PC-9 (cell line): ENCODE measurements at places on chromosomes 16 and 17.

- DNase-seq: no peak
Measured at GRCh38 chr17:77246110-77247047, 105.6 kb downstream of the SEC14L1 start.

- DNase-seq: peak; percentile 70
Measured at GRCh38 chr16:10950393-10950792, 6.0 kb downstream of the CLEC16A start.

DNA sequence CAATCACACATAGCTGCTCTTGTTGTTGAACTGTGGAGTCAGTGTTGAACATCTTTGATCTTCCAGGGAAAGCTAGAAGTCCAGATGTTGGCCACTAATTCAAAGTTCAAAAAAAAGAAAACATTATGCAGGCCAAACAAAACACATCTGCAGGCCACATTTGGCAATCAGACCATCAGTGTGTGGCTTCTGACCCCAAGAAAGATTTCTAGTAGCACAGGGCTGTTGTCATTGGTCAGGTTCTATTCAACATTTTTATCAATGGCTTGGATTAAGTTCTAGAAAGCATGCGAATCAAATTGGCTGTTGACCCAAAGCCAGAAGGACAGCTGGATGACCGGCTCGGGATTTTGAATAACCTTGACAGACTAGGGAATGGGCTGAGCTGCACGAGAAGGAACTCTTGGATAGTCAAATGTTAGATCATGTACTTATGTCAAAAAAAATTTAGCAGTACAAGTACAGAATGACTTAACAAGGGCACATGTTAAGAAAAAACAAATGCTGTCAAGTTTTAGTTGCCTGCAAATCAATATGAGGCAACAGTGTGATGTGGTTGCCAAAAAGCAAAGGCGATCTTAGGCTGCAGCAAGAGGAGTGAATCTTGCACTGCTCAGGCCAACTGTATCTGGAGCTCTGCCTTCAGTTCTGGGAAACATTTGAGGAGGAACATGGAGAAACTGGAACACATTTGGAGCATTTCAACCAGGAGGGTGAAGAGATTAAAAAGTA, 187.6 kb downstream of the RGS9 start:
- no peak for DNase-seq

DNA sequence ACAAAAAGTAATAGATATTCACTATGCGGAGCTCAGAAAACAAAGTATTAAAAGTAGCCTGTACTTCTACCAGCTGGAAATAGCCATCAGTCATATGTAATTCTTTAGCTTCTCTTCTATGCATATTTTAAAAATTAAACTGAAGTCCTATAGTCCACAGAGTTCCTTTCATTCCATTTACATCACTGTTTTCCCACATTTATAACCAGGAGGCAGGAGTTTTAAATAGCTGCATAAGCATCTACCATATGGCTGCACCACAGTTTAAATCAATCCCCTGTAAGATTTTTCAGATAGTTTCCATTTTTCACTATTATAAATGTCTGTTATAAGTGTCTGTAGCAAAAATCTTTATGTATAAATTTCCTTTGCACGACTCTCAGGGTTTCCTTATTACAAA, 45.1 kb downstream of the ZFHX3 start:
- no peak for DNase-seq

- no peak for DNase-seq
Measured at GRCh38 chr16:89952551-89952950, 4.0 kb downstream of the DEF8 start.

DNA sequence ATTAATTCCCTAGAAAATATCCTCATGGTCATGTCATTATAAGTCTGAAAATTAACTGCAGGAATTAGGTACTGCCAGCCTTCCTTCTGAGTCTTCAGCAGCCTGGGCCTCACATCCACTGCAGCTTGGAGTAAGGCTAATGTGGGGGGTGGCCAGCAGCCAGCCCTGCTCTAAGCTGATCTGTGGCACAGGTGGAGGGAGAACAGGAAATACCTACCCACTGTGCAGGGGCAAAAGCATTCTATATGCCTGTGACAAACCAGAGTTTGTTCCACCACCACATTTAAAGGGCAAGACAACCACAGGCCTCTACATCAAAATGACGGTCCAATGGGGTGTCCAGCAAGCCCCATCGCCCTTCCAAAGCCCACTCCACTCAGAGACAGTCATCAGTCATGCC, 9.4 kb downstream of the NPRL3 start:
- no peak for DNase-seq

GRCh38 chr16:84043486-84044117, 1.0 kb upstream of the SLC38A8 start:
- DNase-seq: no peak

- no peak for DNase-seq
Measured at GRCh38 chr17:82328141-82328993, 5.2 kb downstream of the SECTM1 start.

GRCh38 chr16:120756-121155, 17.7 kb downstream of the NPRL3 start:
- DNase-seq: no peak

DNA sequence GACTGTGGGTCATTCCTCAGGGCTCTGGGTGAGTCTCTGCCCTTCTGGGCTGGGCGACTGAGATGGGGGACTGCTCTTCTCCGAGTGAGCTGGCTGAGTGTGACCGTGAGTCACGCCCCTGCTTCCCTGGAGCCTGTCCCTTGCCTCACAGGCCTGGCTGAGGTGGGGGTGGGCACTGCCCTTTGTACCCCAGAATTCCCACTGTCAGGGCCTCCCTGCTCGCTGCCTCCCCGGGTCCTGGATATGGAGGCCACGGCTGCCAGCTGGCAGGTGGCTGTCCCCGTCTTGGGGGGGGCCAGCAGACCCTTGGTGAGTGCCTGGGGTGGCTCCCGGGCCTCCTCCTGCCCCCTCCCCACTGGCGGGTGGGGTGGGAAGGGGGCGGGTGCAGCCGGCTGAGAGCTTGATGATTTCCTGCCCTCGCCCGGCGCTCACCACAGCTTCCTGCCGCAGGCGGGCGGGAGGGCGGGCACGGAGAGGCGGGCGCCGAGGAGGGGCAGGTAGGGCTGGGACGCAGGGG, at the start of gene LAT:
TSS of gene LAT (plus strand) at position 434 of the 517 bp plus-strand sequence. CDS start 366 bp downstream, outside the sequence.
- no peak for DNase-seq

DNA sequence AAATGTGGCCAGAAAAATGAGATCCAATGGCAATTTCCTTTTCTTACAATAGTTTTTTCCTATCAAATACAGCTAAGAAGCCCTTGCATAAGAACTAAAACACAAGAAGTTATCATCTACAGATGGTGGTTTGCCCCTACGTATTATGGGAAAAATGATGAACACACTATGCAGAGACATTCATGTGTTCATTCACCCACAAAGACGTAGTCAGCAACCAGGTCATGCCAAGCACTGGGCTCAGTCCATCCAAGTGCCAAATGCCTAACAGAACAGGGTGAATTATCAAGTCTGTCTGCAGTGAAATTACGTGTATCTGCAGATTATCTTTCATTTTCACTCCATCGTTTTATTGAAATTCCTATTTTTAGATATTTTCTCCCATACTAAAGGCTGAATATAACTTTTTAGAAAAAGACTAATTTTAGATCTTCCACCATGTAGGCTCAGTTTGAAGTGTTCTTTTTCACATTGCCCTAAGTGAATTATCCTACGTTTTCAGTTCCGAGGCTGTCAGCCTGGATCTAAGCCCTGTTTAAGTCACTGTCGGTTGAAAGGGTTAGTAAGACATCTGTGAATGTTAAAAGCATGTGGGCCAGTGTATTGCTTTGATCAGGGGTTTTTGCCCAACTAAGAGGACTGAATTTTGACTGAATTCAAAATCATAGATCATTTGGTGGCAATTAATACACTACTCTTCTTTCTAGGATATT, 78.1 kb upstream of the DHX40 start:
- DNase-seq: no peak

- no peak for DNase-seq
Measured at GRCh38 chr17:76404976-76405563, 20.7 kb downstream of the SPHK1 start.

- no peak for DNase-seq
Measured at GRCh38 chr16:19485611-19486010, 36.3 kb downstream of the GDE1 start.

DNA sequence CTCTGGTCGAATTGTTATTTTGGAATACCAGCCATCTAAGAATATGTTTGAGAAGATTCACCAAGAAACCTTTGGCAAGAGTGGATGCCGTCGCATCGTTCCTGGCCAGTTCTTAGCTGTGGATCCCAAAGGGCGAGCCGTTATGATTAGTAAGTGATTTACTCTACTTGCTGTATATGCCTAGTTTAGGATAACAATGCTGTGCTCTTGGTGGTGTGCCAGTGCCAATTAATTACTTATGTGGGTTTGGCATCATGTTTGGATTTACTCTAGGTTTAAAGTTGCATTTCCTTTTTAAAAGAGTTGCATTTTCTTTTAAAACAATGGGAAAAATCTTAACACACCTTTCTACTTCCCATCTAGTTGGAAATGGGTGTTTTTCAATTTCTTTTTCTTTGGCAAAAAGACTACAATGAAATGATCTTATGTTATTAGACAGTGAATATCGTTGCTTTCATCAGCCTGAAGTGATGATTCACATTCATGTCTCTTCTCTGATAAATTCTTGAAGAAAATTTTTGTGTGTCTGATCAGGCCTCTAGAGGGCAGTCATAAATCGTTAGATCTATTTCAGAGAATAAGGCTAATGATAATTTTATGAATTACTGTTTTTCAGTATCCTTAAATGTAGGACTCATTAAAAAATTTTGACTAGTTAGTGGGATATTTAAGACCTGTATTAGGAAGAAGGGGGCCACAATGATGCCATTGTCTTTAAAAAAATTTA, 5.6 kb downstream of the SF3B3 start:
- peak; percentile 63 for DNase-seq

DNA sequence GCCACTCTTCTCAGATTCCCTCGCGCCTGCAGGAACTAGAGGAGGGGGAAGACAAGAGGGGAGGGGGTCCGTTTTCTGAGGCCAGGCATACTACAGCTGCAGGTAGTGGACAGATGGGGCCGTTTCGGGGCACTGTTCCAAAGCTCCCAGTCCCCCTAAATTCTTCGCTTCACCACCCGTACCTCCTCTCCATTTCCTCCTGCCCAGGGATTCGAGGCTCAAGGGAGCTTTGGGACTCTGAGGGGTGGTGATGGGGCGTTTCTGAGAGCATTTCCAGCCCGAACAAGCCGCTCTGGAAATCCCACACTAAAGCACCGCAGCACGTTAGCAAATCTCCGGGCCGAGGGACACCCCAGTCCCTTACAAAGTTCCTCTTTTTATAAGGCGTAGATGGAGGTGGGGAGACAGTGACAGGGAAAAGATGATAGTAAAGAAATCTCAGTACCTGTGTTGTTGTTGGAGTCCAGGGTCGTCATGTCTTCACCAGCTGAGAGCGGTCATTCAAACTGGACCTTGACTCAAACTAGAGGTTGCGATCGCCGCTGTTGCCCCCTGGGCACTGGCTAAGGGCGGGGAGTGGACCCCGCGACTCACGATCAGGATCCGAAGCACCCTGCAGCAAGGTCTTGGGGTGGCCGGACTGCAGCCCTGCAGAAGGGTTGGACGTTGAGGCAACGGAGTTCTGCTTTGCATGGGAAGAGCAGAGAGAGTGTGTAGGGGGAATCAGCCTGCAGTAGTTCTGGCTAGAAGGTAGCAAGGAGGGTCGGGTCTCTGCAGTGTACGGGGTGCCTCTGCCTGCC, 570 bp downstream of the NR1D1 start:
- no peak for DNase-seq

DNA sequence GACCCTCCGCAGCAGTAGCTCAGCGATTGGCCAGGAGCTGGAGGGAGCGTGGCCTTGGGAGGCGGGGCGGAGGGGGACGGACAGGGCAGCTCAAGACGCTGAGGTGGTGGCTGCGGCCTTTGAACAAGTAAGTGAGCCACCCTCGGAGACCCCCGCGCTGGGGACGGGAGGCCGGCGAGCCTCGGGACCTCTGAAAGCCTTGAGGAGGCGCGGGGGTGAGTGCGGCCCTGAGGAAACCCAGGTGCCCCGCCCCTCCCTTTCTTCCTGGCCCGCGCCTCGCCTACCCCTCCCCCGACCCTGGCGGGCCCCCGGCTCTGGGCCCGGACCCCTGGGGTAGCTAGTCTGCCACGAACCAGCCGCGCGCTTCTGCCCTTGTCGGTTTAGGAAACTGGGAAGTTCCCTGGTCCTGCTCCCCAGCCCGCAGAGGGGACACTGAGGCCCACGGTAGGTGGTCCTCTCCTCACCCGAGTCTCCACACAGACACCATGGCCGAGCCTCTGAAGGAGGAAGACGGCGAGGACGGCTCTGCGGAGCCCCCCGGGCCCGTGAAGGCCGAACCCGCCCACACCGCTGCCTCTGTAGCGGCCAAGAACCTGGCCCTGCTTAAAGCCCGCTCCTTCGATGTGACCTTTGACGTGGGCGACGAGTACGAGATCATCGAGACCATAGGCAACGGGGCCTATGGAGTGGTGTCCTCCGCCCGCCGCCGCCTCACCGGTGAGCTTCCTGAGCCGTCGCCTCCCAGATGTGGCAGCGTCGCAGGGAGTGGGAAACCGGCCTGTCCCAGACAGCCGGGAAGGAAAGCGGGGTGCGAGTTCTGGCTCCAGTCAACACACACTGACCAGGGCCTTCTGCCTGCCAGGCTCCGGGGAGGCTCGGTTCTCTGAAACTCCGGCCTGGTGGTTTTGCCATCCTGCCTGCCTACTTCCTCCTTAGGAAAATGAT, at the start of gene MAPK7:
TSS of gene MAPK7 (plus strand) at position 83 of the 945 bp plus-strand sequence. CDS start at position 486, 403 bp downstream.
- DNase-seq: no peak

GRCh38 chr16:70158261-70158939, 15.2 kb upstream of the CLEC18C start:
- no peak for DNase-seq

GRCh38 chr17:50133769-50134099, 3.8 kb upstream of the SAMD14 start:
- no peak for DNase-seq

GRCh38 chr17:30308406-30308805, 16.7 kb upstream of the BLMH start:
- no peak for DNase-seq

DNA sequence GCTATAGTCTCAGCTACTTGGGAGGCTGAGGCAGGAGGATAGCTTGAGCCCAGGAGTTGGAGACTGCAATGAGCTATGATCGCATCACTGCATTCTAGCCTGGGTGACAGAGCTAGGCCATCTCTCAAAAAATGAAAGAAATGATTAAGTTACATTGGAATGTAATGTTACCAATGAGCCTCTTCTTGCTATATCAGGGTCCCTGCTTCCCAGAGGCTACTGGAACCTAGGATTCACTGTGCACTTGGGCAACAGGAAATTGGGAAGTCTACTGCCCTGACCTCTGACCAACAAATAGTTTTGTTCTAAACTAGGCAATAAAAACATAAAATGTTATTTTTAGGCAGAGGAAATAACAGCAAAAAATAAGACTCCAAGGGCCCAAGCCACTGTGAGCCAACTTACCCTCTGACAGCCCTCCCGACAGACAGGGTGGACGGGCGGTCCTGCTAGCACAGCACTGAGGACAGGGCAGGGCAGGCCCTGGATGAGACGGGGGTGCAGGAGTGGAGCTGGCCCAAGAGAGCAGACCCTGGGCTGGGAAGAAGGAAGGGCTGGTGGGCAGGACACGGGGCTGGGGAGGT, 27.5 kb downstream of the NSMCE1 start:
- no peak for DNase-seq
